HCT116 (cell line): ENCODE measurements at places on chromosomes 16 and 17.

- DNase-seq: no peak
Observed at GRCh38 chr17:4182043-4182442, 39.0 kb downstream of the CYB5D2 start.

DNA sequence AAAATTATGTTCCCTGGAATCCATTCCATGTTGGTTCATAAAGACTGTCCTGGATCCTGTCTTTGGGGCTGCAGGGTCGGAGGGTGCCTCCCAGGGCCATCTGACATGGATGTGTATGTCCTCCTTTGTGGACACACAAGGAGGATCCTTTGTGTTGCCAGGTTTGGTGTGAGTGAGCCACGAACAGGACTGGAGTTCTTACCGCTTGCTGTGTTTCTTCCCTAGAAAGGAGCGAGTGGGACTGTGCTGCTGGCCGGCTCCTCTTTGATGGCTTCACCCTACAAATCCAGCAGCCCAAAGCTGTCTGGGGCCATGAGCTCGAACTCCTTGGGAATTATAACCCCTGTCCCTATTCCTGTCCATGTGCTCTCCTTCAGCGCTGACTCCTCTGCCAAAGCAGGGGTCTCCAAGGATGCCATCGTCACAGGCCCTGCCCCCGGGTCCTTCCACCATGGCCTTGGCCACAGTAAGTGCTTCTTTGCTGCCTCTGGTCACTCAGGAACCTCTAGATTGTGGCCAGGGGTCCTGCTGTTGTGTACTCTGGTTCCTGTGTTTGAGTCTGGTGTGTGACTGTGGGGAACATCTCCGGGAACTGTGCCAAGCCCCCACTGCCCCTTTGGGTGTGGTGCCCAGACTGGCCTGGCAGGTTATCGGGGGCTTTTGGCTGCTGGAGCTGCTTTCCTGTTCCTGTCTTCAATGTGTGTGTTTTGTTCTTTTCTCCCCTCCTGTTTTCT lies 29.5 kb downstream of the UBN1 start:
- no peak for DNase-seq

- DNase-seq: peak; percentile 37
Observed at GRCh38 chr17:45812102-45812501, 28.0 kb downstream of the CRHR1 start.

- no peak for DNase-seq
Observed at GRCh38 chr17:68295086-68295485, 3.8 kb downstream of the ARSG start.

DNA sequence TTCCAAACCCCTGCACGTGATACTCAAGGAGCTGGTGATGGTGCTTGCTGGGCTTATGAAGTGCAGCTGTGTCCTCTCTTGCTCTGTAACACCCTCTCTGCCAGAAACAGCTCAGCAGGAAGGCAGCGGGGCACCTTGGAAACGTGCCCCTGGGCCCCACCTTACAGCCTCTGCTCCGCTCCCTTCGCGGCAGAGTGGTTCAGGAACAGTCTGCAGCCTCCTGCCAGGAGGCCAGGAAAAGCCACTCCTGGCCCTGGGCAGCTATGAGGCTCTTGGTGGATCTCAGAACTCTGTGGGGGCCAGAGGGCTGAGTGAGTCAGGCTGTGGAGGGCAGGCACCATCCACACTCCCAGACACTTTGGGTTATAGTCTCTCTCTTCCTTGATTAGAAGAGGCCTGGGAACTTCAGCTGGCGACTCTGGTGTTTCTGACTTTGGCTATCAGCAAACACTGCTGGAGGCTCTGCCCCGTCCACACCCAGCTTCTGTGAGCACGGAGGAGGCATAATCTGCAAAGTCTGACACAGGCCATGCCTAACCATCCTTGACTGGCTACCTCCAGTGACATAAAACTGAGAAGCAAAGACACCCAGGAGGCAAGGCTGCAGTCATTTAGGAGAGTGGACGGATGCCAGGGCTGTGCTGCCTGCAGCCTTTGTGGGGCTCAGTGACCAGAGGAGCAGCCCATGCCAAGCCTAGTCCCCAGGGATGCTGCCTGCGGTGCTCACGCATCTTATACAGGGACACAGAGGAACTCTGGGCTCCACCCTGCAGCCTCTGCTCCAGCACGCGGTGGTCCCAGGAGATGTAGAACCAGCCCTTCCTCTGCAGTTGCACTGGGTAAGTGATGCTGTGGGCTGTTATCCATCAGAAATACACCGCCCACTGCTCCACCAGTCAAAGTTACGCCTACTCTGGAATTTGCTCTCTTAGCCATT lies 65.3 kb downstream of the METRNL start:
- no peak for DNase-seq

DNA sequence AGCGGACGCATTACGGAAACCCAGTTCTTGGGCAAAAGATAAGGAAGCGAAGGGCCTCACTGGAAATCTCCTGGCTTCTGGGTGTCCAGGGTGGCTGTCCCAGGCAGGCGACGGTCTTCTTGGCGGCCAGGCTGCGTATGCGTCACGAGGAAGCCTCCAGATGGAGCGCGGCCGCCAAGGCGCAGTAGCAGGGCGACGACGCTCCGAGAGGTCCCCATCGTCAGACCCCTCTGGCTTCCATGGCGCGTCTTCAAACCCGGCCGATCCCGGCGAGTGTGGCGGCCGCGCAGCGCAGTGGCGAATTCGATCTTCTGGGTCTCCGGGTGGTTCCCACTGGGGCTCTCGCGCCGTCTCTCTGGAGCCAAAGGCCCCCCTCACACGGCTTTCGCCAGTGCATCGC lies 13.8 kb upstream of the ANKRD40CL start:
- DNase-seq: no peak

- no peak for DNase-seq
Observed at GRCh38 chr16:86797700-86798099, 219.4 kb downstream of the FOXL1 start.

DNA sequence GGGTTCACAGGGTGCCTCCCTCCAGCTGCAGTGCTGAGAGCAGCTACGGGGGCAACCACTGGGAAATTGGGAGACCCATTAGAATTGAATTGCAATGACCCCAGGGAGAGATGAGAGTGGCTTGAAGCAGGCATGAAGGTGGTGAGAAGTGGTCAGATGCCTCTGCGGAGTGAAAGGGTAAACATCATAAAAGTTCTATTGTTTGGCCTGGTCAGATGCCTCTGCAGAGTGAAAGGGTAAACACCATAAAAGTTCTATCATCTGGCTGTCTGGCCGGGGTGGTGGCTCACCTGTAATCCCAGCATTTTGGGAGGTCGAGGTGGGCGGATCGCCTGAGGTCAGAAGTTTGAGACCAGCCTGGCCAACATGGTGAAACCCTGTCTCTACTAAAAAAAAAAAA lies 53.5 kb downstream of the TNFRSF13B start:
- no peak for DNase-seq

DNA sequence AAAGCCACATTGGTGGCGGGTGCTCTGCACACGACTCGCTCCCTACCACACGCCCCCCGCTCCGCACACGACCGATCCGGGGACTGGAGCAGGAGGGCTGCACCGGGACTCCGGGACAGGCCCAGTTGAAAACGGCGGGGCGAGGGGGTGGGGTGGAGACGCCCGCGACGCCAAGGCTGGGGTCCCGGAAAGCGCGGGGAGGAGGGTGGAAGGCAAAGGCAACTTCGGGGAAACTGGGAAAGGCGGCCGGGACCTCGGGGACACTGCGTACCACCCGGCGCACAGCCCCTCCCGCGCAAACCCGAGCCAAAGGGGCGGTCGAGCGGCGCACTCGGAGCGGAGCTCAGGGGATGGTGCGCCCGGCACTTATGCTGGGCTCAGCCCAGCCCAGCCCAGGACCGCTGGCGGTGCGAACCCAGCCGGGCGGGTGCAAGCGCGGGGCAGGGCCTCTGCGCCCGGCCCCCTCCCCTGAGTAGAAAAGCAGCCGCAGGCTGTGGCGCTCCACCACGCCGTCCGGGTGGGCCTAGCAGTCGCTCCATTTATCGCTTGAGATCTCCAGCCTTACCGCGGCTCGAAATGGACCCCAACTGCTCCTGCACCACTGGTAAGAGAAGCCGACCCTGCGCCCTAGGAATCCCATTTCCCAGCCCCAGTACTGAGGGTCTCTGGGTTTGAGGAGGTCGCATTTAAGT lies at the start of gene MT1M:
MT1M (plus strand) TSS at position 504 of the 692 bp plus-strand sequence; CDS start at position 577, 73 bp downstream.
- no peak for DNase-seq

DNA sequence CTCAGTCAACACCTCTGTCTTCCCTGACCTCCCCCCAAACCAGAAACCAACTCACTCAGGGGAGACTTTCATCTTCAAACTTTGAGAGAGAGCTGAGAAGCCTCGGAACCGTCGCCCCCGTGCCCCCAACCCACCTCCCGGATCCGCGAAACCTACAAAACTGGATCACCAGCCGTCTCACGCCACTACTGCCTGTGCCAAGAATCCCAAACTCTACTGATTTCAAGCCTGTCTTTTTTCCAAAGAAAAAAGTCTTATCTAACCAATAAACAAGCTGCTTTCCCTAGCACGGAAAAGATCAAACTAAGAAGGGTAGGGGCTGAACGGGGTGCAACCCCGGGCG lies 2.0 kb downstream of the AXIN2 start:
- DNase-seq: no peak

DNA sequence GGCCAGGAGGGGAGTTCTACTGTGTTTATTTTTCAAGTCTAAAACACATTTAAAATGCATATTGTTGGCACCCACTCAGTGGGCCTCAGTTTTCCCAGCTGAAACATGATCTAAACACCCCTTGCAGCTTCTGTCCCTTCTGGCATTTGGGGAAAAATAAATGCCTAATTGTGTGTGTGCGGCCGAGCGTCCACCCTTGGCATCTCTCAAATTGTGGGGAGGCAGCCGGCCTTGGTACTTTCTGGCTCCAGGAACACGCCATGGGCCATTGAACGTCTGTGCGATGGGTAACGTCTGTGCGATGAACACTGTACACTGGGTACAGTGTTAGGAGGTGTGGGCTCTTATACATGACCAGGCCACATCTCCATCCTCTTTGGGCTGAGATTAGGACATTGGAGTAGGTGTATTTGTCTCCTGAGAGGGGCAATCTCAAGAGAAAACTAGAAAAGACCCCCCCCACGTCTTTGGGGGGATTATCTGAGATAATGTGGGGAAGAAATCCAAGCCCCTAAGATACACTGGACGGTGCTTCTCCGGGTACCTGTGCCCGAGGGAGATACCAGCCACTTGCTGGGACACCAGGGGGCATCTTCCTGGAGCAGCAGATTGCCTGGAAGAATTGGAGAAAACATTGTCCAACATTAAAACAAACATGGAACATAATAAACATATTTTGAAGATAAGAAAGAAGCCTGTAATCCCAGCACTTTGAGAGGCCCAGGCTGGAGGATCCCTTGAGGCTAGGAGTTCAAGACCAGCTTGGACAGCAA lies 54.9 kb downstream of the RAB11FIP4 start:
- DNase-seq: no peak

- no peak for DNase-seq
Observed at GRCh38 chr17:77736721-77737120, 221.8 kb upstream of the TNRC6C start.

- no peak for DNase-seq
Observed at GRCh38 chr17:49618028-49618611, 42.4 kb downstream of the NXPH3 start.

GRCh38 chr16:51919736-51920135 lies 627.2 kb downstream of the TOX3 start:
- no peak for DNase-seq

DNA sequence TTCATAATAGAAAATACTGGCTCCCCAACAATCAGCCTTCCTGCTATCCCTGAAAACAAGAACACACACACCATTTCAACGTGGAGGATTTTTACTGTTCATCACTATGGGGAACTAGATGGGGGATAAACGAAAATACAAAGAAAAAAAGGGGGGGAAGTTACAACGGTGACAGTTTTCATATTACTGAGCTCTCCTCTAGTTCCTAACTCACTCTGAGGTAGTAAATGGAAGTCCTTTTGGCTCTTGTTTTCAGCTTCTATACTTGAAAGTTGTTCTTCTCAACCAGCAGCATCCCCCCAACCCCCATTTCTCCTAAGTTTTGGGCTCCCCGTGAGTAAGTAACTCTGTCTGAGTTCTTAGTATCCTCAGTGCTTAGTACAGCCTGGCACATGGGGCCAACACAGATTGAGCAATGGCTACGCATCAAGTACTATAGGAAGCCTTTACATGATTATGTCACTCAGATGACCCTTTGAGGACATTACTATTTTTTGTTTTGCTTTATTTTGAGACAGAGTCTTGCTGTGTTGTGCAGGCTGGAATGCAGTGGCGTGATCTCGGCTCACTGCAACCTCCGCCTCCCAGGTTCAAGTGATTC lies 4.2 kb upstream of the CORO7 start:
- no peak for DNase-seq

DNA sequence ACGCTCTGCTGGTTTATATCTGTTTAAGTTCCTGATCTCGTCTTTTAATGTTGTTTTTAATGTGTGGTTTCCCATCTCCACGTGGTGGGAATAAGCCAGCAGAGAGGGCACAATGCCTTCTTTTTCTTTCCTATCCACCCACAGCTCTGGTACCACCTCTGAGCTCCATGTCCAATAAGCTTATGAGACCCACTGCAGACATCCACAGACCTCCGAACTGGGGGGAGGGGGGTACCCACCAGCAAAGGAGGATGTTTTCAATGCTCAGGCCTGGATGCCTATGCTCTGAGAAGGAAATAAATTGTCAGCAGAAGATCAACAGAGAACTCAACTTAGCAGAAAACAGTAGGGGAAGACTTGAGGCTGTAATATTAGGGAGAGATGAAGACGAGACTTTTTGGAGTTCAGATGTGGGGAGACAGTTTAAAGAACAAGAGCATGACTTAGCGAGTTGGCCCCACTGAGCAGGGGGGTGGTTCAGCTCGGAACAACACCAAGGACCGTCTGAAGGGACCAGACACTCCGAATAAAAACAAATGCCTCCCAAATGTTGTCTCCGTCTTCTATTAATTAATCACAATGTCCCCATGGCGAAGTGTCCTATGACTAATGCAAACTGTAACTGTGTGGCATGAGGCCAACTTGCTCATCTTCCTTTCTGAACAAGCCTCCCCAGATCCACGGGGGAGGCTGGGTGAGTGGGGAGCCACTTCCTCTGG lies 62.7 kb downstream of the GAS7 start:
- no peak for DNase-seq

GRCh38 chr17:73785958-73786743 lies 141.9 kb upstream of the SDK2 start:
- no peak for DNase-seq
